Inflammatory macrophage treated with lipopolysaccharide for 1 hour (primary cell): ENCODE measurements at places on chromosomes 7 and 10.

GRCh38 chr7:1987084-1987535 lies 245.6 kb downstream of the MAD1L1 start:
- DNase-seq: no peak

DNA sequence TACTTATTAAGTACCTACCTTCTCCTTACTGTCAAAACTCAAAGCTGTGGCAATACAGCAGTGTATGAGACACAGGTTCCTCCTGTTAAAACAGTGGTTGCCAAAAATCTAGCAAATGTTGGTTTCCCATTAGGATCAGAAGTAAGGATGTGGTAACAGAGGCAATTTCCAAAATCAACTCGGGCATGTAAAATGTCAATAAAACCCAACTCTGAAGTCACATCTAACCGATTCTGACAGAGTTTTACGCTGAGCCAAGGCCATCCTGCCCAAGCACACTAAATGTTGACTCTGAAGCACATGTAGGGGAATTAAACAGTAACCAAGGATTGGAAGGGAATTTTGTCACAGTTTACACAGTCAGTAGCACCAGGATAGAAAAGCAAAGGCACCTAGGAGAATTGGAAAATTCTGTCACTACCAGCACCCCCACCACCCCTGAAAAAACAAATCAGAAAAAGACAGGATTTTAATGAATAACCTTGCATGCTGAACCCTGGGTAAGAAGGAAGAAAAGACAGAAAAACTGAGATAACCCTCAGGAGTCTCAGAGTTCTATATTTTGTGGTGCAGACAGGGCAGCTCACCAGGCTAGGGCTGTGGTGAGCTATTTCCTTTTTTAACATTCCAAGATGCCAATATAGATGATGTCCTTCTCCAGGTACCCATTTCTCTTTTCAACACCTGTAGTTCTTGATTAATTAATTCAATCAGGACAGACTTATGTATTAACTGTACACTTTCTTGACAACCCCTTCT lies 119.5 kb downstream of the DOCK4 start:
- no peak for DNase-seq

DNA sequence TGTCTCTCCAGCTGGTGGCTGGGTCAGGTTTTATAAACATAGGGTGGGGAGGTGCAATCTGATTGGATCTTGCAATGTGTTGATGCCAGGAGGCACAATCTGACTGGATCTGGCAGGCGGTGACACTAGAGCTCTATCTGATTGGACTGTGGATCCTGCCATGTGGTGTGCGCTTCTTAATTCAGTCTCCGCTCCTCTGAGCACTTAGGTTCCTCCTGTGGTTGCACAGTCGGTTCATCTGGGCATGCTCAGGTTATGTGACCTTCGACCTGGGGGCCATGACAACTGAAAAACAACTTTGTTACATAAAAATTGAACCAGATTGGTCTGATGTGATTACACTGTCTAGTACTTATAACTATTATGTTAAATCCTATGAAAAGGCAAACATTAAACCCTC lies 127.1 kb upstream of the SVIL start:
- no peak for DNase-seq

GRCh38 chr7:135681762-135682161 lies 19.4 kb downstream of the STMP1 start:
- no peak for DNase-seq

DNA sequence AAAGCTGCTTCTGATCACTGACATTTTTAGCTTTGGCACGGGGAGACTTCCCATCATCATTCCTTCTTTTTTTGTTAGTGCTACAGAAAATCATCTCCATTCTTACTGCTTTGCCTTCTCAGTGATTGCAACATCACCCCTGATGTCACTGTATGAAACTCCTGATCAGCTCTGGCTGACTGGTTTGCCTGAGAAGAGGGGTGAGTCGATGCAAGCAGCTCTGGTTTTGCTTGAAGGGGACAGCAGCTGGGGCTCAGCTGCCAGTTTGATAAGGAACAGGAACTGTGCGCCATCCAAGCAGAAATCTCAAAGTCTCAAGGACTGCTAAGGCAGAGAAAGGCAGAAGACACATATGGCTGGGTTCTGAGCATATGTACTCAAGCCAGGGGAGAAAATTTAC lies 808.5 kb upstream of the CELF2 start:
- no peak for DNase-seq

GRCh38 chr7:134744569-134744968 lies 34.9 kb upstream of the CALD1 start:
- DNase-seq: no peak

- DNase-seq: no peak
Measured at GRCh38 chr7:120097020-120097419, 176.0 kb upstream of the KCND2 start.

DNA sequence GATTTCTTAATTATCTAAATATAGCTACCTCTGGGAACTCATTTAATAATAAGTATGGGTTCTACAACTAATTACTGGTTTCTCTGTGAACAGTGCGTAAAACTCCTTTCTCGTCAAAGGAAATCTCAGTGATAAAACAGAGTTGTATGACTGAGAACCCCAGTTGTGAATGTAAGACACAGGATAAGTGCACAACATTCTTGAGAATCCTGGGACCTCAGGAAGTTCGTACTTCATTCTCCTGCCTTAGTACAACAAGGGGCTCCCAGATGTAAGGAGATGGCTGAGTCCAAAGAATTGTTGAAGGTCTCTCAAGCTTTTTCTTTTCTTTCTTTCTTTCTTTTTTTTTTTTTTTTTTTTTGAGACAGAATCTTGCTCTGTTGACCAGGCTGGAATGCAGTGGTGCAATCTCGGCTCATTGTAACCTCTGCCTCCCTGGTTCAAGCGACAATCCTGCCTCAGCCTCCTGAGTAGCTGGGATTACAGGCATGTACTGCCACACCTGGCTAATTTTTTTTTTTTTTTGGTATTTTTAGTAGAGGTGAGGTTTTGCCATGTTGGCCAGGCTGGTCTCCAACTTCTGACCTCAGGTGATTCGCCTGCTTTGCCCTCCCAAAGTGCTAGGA lies 12.5 kb downstream of the DENND10 start:
- DNase-seq: no peak

GRCh38 chr7:157516911-157517781 lies 180.3 kb downstream of the DNAJB6 start:
- DNase-seq: no peak

- no peak for DNase-seq
Measured at GRCh38 chr10:62333988-62334682, 40.0 kb upstream of the ZNF365 start.

GRCh38 chr7:167090-167855 lies 25.1 kb upstream of the FAM20C start:
- peak; percentile 53 for DNase-seq

GRCh38 chr7:101021703-101022102 lies 1.8 kb downstream of the MUC17 start:
- no peak for DNase-seq

- no peak for DNase-seq
Measured at GRCh38 chr10:79050896-79051555, 17.7 kb upstream of the ZMIZ1 start.

- no peak for DNase-seq
Measured at GRCh38 chr7:38580485-38580884, 50.7 kb downstream of the AMPH start.

GRCh38 chr10:3772361-3773171 lies 12.4 kb downstream of the KLF6 start:
- DNase-seq: no peak

- DNase-seq: no peak
Measured at GRCh38 chr10:8069108-8069507, 14.6 kb downstream of the GATA3 start.

DNA sequence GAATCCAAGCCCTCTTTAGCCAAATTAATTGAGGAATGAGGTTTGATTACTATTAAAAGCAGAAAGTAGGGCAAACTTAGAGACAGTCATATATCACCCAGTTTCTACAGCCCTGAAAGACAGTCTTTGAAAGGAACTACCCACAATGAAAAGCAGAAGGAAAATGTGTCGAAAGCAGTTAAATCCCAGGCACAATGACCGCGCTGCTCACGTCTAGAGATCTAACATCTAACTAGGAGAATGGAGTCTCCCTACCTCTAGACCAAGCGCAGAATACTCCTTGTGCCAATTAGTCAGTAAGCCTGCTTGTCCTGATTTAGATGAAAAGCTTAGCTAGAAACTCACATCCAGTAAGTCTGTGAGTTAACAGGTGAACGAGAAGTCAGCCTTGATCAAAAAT lies 350.0 kb downstream of the FGFR2 start:
- DNase-seq: peak; percentile 21

DNA sequence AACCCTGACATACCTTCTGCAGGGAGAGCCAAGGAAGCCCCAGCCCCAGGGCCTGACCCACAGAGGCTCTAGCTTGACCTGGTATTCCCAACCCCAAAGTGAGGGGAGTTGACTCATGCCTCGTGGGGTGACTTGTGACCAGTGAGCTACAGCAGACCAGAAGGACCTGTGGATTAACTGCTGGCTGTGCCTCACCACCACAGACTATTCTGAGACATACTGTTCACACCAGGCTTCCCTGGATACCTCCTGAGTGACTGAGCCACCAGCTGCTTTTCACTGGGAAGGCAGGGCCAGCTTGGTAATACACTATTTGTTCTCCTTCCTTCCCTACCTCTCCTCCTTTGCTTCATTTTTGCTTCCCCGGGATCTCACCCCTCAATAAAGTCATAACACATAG lies 7.3 kb downstream of the PLXNA4 start:
- DNase-seq: no peak

GRCh38 chr10:33955676-33956075 lies 621.2 kb upstream of the NRP1 start:
- no peak for DNase-seq

DNA sequence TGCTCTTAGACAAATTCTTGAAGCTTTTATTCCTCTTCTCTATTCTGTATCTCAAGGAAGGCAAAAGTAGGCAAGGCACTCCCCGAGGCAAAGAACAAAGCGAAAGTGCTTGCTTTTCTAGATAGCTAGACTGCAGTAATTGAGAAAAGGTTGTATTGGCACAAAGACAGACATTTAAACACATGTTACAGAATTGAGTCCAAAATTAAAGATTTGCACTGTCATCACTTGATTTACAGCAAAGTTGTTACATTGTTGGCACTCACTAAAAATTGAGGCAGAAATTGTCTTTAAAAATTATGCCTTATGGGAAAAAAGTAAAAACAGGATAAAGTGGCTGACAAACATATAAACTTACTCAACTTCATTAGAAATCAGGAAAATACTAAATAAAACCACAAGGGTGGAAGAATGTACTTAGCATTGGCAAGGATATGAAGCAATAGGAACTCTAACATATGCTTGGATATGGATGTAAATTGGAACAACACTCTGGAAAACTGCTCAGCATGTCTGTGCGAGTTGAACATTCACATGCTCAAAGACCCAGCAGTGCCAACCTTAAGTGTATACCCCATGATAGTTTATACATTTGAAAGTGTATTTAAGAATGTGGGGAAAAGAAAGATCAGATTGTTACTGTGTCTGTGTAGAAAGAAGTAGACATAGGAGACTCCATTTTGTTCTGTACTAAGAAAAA lies 491.3 kb downstream of the GLRX3 start:
- DNase-seq: no peak

DNA sequence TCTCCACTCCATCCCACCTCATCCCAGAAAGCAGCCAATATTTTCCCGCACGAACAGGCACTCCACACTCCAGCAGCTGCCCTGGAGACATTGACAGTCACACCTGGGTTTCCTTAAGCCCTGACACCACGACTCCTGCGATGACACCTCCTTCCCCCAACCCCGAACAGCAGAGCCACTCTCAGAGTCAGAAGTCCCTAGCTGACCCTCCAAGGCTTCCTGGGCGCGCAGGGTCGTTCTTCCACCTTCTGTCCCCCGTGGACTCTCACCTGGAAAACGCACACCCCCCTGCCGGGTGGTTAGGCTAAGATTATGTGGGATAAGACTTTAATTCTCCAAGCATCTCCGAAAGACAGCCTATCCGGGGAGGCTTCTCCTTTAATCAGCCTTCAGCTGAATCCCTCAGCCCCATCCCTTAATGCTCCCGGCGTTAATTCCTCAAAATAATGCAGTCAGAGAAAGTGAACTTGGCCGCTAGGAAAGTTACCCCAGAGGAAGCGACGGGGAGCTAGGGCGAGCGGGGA lies 1.1 kb downstream of the DENND11 start:
- no peak for DNase-seq

DNA sequence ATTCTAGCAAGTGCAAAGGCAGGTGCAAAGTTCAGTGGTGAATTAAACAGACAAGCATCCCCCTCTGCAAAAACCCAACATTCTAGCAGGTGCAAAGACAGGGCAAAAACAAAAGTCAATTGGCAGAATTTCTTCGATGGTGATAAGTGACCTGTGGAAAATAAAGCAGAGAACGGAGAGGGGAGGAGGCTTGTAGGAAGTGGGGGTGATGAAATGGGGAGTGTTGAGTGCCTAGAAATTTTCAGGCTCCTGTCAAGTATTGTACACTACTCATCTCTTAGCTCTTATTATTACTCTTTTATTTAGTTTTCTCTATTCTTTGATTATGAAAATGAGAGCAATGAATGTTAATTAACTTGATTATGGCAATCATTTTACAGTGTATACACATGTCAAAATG lies 2.4 kb upstream of the CD36 start:
- no peak for DNase-seq

GRCh38 chr10:124829447-124830115 lies 28.0 kb downstream of the ABRAXAS2 start:
- DNase-seq: no peak

DNA sequence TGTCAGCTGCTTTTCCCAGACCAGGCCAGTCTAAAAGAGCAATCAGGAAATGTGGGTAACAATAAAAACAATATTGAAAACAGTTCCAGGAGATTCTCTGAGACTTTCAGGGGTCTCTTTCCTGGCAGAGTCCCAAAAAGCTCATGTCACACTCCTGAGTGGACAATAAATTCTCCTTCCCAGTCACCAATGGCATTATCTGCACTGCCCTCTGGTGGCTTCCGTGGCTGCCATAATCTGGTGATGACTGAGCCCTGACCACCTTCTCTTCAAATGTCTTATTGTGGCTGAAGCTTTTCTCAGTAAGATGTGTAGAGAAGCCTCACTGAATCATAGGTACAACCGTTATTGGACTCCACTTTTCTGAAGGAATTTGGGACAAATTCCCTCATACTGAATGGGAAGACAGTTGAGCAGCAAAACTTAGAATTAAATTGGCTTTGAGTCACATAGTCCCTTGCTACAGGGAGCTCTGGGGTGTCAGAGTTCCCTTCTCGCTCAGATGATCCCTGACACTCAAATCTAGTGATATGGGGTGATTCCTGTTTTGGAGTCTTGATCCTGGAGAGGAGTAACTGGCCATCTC lies 24.4 kb upstream of the ASAH2 start:
- peak; percentile 57 for DNase-seq

DNA sequence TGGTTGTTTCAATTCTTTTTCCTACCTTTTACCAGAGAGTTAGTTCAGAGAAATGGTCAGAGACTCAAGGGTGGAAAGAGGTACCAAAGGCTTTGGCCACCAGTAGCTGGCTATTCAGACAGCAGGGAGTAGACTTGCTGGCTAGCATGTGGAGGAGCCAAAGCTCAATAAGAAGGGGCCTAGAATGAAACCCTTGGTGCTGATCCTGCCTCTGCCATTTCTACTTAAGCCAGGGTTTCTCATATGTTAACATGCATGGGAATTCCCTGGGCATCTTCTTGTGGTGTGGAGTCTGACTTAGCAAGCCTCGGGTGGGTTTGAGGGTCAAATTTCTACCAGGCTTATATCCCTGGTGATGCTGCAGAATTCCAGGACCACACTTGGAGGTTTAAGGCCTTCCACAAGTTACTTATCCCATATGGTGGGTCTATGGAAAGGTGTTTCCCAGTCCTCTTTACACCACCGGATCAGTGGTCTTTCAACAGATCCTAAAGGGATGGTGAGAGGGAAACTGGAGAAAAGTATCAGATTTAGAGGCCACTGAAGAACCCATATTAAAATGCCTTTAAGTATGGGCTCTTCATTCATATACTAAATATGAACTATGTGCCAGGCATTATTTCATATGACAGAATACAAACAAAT lies 3.2 kb downstream of the IL6 start:
- no peak for DNase-seq
